Activated T-helper 17 cell treated with anti-CD3 and anti-CD28 coated beads, Interleukin-2, amount 50 U/mL, for 72 hours (primary cell): ENCODE measurements at places on chromosomes 12 and 14.

GRCh38 chr14:34297786-34298520, 164.1 kb downstream of the SPTSSA start:
- no peak for ATAC-seq

DNA sequence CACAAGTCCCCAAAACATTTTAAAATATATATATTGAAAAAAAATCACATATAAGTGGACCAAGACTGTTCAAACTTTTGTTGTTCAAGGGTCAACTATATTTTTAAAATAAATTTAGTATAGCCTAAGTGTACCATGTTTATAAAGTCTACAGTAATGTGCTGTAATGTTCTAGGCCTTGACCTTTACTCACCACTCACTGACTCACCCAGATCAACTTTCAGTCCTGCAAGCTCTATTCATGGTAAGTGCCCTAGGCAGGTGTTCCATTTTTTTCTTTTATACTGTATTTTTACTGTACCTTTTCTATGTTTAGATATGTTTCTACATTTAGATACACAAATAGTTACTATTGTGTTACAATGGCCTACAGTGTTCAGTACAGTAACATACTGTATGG, 23.4 kb upstream of the TMTC1 start:
- no peak for ATAC-seq

DNA sequence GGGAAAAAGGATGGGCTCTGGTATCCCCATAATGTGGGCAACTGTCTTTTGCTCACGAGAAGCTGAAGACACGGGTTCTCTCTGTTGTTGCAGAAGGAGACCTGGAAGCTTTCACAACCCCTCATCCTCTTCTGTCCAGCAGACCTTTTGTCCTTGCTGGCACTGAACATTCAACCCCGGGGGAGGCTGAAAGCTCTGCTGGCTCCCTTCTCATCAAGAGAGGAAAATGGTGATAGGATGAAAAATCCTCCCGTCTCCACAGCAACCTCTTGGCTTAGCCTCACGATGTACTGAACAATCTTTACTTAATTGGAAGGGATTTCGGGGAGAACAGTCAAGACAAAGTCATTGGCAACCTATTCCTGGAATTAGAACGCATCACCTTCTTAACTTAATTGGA, 39.0 kb downstream of the ELK3 start:
- ATAC-seq, result no peak

- ATAC-seq, result no peak
Measured at GRCh38 chr12:46472893-46473633, 100.5 kb upstream of the SLC38A2 start.

DNA sequence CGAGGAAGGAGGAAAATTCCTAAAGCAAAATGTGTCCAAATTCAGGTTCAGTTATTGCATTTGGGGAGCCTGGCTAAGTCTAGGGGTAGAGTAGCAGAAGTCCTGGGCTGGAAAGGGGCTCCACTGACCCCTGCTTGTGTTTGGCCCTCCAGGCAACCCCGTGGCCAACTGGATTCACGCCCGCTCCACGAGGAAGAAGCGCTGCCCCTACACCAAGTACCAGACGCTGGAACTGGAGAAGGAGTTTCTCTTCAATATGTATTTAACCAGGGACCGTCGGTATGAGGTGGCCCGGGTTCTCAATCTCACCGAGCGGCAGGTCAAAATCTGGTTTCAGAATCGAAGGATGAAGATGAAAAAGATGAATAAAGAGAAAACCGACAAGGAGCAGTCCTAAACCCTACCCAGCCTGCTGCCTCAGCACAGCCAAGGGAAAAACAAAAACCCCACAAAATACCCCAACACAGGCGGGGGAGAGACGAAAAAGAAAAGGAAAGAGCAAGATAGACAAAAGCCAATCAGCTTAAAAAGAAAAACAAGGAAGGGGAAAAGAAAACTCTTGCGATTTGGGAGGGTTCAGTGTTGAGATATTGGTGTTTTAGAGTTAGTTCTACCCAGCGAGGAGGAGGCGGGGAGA, 2.4 kb downstream of the HOXC9 start:
- ATAC-seq, result no peak
